ENCODE measurements at places on chromosomes 7 and 10.

DNA sequence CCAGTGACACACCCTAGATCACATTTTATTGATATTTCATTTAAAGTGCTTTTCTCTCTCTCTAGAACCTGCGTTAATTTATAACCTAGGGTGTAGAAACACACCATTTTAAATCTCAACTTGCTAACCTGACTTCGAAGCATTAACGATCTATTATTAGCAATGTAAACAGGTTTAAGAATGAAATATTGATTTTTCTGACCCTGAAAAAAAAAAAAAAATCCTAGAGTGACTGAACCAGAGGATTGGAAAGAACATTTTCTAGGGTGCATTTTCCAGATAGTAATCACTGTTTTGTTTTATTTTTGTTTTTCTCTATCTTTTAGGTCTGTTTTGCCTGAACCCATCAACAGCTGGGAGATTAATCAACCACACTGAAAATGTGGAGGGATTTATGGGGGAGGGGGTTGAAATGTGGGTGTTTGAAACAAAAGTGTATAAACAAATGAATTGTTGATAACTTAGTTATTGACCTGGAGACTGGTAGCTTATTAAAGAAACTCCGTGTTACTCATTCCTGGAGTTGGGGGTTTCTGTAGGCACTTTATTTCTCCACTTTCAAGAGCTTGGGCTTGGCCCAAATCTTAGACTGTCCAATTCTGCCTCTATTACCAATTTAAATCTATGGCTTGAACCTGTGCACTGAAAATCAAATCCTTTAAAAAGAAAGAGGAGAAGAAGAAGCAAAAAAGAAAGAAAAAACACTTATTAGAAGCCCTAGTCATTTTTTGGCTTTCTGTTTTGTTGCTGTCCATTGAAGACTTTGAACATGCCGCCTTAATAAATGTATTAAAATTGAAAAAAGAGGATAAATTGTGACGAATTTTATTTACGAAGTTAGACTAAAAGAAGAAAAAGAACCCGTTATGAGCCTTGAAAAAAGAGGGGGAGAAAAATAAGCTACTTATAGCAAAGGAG lies 2.8 kb downstream of the HOXA2 start:
- DNase-seq: no peak

DNA sequence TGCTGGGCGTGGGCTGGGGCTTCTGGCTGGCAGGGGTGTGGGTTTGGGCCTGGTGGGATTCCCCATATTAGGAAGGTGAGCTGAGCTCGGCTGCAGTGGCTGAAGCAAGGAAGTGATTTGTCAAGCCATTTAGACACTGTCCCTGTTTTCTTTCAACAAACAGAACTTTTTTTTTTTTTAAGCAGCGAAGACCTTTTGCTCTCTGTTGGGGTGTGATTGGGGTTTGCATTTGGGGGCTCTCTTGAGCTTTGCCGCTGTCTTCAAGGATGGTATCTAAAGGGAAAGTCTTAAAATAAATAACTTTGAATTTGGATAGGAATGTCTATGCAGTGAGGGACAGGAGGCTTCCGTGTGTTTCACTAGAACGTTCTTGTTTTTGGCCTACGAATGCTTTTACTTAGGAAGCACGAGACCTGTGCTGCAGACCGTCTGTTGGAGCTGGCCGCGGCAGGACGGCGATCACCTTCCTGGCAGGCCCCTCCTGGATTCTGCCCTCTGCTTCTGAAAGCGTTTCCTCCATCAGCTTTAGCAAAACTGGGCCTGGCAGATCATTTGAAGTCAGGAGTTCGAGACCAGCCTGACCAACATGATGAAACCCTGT lies 43.9 kb downstream of the FOXK1 start:
- DNase-seq: no peak

DNA sequence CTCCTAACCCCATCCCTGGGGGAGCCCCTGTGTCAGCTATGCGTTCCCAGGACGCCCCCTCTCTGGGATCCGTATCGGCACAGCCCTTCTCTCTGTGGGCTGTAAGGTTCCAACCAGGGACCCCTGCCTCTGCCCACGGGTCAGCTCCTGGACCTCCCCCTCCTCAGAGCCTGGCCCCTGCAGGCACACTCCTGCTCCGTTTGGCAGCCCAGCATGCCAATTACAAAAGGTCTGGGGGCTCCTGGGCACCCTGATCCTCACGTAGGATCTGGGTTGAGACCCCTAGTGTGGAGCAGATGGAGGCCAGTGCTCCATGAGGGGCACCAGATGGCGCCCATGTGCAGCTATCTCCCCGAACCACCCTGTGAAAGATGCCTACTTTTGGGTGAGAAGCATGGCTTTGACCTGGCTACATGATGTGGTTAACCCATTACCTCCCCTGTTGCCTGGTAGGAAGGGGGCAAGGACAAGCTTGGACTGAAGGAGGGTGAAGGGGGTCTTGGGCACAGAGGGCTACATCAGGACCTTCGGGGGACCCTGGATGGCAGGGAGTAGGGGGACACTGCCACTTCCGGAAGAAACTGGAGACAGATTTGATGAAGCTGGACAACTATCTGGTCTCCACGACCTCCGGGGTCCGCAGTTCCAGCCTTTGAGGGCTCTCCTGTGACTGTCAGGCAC lies 9.0 kb downstream of the TACR2 start:
- DNase-seq: no peak

- DNase-seq: no peak
Measured at GRCh38 chr7:152231089-152231488, 204.7 kb downstream of the KMT2C start.

DNA sequence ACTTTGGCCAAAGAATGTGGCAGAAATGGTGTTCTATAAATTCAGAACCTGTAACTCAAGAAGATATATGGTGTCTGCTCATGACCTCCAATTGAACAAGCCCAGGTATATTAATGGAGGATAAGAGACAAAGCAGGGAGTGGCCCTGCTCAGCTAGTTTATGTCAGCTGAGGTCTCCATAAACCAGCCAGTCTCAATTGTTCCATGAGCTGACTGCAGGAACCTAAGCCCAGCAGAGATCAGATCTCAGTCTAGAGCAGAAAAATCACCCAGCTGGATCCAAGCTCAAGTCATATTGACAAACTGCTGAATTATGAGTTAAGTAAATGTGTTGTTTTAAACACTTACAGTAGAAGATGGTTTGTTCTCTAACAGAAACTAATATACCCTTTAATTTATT lies 105.5 kb upstream of the SGCE start:
- no peak for DNase-seq

DNA sequence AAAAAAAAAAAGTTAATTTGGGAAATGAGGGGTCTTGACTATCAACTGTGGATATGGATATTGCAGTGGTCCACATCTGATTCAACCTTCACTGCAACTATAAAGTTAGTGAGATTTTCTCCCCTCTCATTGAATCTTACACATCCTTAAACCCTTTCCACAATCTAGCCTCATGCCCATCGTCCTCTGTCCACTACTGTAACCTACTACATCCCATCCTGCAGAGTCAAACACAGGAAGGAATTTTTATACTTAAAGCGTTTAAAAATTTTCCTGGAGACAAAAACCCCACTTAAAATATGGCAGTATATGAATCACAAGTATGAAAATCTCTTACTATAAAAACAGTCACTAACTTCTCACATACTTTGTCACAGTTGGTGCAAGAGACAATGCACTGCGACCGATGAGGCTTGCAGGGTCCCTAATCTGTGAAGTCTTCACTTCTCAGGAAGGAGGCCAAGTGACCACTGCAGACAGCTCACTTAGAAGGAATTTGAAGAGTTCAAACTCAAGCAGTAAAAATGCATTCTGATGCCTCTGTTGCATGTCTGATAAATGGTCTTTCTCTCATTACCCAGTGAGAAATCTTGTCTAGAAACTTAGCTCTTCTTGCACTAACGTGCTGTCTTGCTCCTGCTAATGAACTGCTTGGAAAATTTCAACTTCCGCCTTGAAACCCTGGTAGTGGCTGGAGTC lies 50.3 kb upstream of the ST8SIA6 start:
- no peak for DNase-seq

DNA sequence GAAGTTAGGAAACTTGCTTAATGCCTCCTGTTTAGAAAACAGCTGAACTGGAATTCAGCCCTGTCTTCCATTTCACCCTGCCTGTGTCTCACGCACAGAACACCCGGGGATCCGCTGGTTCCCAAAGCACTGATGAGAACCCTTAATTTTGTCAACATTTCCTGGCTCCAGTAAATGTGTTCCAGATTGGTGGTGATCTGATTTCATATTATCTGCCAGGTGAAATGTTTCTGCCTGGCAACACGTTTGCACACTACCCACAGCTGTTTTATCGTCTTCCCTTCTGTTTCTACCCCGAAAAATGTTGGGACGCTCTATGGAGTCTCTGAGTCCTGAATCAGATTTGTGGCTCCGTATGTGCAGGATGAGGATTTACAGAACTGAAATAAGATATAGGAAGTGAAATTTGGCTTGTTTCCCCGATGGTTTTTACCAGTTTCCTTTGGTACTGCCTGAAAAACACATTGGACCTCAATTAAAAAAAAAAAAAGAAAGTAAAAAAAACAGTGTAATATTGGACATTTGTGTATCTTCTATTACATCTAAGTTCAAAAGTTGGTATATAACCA lies 29.0 kb downstream of the MRC1 start:
- no peak for DNase-seq

GRCh38 chr7:37945336-37945735 lies 24.9 kb downstream of the EPDR1 start:
- DNase-seq: no peak

Data from stimulated activated CD8-positive, alpha-beta memory T cell treated with anti-CD3 and anti-CD28 coated beads, Interleukin-4, amount 100 ng/mL, for 1 hour (primary cell).